ENCODE measurements at places on chromosomes 12 and 14.

DNA sequence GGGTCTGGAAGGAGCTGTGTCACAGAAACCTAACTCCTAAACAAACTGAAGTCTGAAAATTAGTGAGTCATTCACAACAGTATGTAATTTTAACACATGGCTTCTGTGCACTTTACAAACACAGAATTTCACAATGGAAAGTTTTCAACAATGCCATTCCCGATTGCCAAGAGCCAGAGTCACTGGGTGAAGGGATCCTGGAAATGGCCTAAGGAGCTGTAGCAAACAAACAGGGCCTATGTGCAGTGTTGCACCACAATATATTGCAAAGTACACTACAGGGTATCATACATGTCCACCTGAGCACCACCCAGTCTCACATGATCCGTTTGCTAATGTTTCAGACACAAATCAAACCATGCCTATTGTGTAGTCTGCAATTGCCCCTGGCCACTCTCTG is 184.7 kb upstream of the OTX2 start:
- no peak for DNase-seq

DNA sequence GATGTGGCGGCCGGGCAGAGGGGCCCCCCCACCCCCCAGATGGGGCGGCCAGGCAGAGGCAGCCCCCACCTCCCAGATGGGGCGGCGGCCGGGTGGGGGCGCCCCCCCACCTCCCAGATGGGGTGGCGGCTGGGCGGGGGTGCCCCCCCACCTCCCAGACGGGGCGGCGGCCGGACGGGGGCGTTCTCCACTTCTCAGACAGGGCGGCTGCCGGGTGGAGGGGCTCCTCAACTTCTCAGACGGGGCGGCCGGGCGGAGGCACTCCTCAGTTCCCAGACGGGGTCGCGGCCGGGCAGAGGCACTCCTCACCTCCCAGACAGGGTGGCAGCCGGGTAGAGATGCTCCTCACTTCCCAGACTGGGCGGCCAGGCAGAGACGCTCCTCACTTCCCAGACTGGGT is 469.8 kb downstream of the PCNX1 start:
- DNase-seq: no peak

DNA sequence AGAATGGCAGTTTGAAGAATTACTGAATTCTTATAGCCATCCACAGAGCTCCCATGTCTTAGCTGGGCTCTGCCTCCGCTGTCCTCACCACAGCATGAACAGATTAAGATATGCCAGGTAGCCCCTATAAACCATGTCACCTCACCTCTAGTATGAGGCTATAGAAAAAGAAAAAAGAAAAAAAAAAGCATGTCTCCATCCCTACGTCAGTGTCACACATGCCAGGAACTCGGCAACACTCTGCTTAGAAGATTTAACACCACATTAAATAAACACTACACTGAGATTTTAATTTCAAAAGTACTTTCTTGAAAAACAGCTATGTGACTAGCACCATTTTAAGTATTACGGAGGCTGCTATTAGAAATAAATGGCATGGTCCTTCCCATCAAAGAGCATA is 149.4 kb downstream of the CAPZA3 start:
- no peak for DNase-seq

- peak; percentile 57 for DNase-seq
Observed at GRCh38 chr12:100826323-100826722, 31.7 kb downstream of the ANO4 start.

GRCh38 chr12:67590149-67590790 is 58.3 kb upstream of the DYRK2 start:
- DNase-seq: peak; percentile 50

DNA sequence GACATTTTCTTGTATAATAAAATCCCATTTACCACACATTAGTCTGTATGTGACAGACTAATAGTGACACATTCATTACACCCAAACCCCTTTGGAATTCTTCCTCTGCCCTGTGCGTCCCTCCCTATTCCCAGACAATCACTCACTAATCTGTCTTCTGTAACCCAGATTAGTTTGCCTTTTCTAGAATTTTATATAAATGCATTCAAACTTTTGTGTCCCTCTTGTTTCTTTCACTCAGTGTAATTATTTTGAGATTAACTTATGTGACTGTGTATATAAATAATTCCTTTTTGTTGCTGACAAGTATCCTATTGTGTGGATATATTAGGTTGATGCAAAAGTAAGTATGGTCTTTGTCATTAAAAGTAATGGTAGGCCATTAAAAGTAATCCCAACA is 27.6 kb upstream of the HIP1R start:
- no peak for DNase-seq

GRCh38 chr12:79274501-79275064 is 410.0 kb downstream of the SYT1 start:
- DNase-seq: no peak

DNA sequence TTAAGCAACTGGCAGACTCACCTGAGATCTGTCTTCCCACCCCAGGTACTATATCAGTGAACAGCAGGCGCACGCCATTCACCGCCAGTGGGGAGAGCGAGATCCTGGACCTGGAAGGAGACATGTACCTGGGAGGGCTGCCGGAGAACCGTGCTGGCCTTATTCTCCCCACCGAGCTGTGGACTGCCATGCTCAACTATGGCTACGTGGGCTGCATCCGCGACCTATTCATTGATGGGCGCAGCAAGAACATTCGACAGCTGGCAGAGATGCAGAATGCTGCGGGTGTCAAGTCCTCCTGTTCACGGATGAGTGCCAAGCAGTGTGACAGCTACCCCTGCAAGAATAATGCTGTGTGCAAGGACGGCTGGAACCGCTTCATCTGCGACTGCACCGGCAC is 544.5 kb downstream of the NRXN3 start:
- no peak for DNase-seq

- DNase-seq: no peak
Observed at GRCh38 chr12:2290091-2290490, 237.3 kb downstream of the CACNA1C start.

DNA sequence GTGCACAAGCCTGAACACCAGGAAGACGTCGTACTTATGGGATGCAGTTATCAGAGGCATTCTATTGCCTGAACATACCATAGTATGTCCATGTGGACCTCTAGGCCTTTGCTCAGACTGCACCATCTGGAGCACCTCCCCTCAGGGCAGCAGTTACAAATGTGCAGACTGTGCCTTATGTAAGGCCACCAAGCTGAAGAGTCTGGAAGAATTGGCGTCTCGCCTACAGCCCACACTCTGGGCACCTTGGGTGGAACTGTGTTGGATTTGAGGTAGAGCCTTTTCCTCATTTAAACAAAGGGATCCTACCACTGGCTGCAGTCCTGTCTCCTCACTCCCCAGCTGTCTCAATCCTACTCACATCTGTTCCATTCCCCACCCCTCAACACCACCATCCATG is 204.3 kb upstream of the FRMD6 start:
- no peak for DNase-seq

- DNase-seq: peak; percentile 97
Observed at GRCh38 chr14:103385152-103385928, at the start of gene MARK3. MARK3 (plus strand) TSS chr14:103385415; CDS start chr14:103386030, 615 bp downstream.

- DNase-seq: no peak
Observed at GRCh38 chr14:77260199-77260598, 10.8 kb downstream of the NGB start.

- no peak for DNase-seq
Observed at GRCh38 chr14:77843195-77843594, 43.3 kb downstream of the ADCK1 start.

DNA sequence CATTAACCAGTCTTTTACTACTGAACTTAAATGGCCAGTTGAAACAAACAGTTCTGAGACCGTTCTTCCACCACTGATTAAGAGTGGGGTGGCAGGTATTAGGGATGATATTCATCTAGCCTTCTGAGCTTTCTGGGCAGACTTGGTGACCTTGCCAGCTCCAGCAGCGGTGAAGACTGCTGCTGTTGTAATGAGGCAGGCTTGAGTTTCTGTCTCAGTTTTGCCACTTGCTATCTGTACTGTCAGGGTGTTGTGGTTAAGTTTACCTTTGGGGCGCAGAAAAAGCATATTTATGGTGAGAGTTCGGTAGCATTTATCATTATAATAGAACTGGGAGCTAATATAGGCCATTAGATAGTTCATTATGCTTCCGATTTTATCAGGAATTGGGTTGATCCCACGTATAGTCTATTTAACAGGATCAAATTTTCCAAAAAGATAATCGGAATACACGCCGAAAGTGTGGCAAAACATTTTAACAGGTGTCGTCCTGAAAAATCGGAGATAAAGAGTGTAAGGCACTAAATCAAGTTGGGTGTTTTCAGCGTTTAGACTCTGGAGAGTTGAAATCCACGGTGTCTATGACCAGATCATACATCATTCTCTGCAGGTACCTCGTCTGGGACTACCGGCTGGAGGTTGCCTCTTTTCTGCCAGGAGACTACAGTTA is 688 bp upstream of the NECAP1 start:
- no peak for DNase-seq

- DNase-seq: no peak
Observed at GRCh38 chr12:23356440-23356839, 593.0 kb downstream of the SOX5 start.

GRCh38 chr14:59819446-59820088 is 51.0 kb downstream of the RTN1 start:
- DNase-seq: no peak

DNA sequence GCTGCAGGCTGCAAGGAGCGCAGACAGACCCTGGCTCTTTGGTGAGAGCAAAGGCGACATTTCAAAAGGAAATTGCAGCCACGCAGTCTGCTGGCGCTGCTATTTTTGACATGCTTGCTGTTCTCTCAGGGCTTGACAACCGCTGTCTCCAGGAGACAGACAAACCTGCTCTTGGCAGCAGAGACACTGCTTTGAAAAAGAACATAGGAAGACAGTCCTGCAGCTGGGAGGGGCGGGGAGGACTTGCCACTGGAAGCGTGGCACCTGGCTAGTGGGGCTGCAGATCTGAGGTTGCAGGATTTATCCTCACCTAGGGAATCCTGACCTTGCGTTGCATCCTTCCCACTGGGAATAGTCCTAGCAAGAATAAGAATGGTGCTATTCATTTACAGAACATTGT is 91.8 kb upstream of the KCNA1 start:
- DNase-seq: no peak

- DNase-seq: no peak
Observed at GRCh38 chr12:48122065-48122834, 3.1 kb downstream of the PFKM start.

- DNase-seq: no peak
Observed at GRCh38 chr12:28443337-28443736, 253.1 kb downstream of the CCDC91 start.

- no peak for DNase-seq
Observed at GRCh38 chr14:106874350-106874749, 1348.0 kb downstream of the TMEM121 start.

DNA sequence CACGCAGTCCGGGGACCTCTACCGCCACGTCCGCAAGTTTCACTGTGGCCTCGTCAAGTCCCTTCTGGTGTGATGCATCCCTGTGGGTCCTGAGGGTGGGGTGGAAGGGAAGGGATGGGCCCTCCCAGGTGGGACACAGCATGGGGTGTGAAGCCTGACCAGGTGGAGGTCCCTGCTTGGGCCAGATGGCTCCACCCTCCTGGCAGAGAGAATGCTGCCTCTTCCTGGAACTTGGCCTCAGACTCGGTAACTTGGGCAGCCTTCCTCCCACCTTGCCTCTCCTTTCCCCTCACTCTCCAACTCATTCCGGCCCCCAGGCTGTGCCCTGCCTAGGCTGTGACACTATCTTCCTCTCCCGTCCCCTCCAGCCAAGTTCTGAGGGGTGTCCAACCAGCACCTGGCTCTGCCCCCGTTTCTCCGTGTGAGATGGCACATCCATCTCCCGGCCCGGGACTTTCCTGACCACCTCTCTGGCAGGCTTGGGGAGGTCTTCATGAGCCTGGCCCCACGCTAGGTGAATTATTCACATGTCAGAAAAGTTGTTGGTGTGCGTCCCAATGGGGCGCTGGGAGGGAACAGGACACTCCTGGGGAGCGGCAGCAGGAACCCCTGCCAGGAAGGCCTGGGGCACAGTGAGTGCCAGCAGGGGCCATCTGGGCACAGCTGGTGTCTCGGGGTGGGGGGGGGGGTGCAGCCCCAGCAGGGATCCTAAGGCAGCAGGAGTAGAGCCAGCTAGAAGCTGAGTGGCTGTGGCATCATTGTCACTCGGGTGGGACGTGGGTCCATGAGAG is 1.7 kb downstream of the ZBTB42 start:
- DNase-seq: no peak

GRCh38 chr12:125454291-125454690 is 389.1 kb downstream of the AACS start:
- DNase-seq: no peak

DNA sequence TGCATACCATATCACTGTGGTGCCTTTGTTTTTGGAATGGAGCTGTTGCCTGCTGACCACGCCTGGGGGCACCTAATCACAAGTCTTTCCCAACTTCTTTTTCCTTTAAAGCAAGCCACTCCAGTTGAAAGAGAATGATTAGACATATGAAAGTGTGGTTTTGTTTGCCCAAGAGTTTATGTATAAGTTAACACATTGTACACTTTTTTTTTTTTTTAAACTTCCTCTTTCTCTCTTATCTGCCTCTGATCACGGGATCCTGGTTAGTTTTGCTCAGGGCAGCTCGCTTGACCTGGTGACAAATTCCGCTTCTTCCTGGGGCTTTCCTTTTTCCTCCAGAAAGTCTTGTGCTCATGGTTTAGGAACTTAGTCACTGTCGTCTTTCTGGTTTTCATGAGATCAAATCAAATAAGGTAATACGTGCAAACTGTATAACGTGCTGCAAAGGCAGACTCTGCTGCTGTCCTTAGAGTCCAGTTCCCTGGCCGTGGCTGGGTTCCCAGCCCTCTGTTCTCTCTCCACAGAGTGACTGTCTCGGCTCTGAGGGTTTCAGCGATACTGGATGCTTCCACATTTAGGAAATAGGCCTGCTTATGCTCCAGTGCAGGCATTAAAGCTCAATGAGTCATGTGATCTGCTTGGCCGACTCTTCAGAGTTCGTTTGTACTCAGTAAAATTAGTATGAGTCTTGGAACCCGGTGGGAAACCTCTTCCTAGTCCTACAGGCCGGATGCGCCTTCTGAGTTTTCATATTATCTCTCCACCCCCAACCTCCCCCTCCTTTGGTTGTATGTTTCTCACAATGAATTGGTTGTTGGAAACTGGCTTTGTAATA is 15.2 kb downstream of the RASSF3 start:
- peak; percentile 85 for DNase-seq

- DNase-seq: peak; percentile 51
Observed at GRCh38 chr14:102573591-102574046, 18.8 kb upstream of the RCOR1 start.

- DNase-seq: peak; percentile 17
Observed at GRCh38 chr12:118404876-118405521, 28.6 kb downstream of the SUDS3 start.

- DNase-seq: no peak
Observed at GRCh38 chr12:56571121-56571520, 49.5 kb downstream of the RBMS2 start.

GRCh38 chr12:113655479-113655878 is 183.8 kb upstream of the LHX5 start:
- no peak for DNase-seq

DNA sequence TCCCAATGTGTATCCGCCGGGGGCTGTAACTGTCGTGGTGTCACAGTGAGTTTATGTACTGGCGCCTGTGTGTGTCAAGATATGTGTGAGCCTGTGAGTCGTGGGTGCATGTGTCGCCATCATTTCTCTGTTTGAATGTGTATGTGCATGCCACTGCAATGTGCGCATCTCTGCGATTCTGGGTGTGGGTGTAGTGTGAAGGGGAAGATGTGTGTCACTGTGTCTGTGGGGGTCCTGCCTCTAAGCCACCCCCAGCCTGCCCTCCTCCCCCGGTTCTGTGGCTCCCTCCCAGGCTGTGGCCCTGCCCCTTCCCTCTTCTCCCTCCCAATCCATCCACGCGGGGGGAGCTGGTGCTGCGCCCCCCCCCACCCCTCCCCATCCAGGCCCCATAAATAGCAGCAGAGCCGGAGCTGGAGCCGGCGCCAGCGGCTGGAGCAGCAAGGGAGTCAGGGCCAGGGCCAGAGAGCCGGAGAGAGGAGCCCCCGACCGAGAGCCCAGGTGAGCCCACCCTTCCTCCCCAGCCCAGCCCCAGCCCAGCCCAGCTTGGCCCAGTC is at the start of gene CPNE6:
TSS of gene CPNE6 (plus strand) at position 419 of the 554 bp plus-strand sequence. CDS start 1,375 bp downstream, outside the sequence.
- DNase-seq: no peak
